Activated T-helper 1 cell treated with anti-CD3 and anti-CD28 coated beads, Interleukin-12 subunit alpha, Interleukin-12 subunit beta, Interleukin-2, Interleukin-4 antibody, amounts not matched to agents 30 ng/mL and 10 ng/mL and 1 ng/mL, durations not matched to agents 14 hours and 24 hours and 36 hours (primary cell): ENCODE measurements at places on chromosomes 5 and 9. TPM values are rescaled to one million over a fixed set of nuclear protein-coding genes. Genes with fewer than 3 reads are reported as not detected.

SLC34A3 gene
- total RNA-seq: not detected in 2 replicates

- no peak for DNase-seq
- no peaks in the 10 kb centered on the region for H3K36me3 ChIP-seq
- H3K4me1 ChIP-seq: no peaks in the 10 kb centered on the region
- no peaks in the 10 kb centered on the region for H3K27me3 ChIP-seq
Measured at GRCh38 chr5:64861281-64861680, 92.6 kb downstream of the CWC27 start.

NTMT1 gene
- 67.1 and 67.3 TPM in 2 replicates for total RNA-seq

KCNIP1 gene
- total RNA-seq: not detected in 2 replicates

DNA sequence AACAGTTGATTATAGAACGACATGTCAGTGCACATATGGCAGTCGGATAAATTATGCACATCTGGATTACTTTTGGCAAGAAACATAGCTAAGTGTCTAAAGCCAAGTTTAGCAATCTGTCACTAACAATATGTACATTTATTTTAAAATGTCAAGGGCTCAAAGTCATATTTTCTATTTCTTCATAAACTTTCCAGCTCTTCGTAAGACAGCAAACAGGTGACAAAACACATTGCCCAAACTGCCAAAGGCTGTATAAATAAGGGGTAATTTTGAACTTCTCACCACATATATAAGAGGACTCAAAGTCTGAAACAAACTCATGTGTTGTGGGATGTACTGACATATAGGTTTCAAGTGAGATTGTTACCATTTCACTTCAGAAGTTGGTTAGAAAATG, 237.2 kb downstream of the ARL15 start:
- no peaks in the 10 kb centered on the region for H3K36me3 ChIP-seq
- H3K4me1 ChIP-seq: no peaks in the 10 kb centered on the region
- H3K4me3 ChIP-seq: no peak overlapping the region
- no peak overlapping the region for H3K27ac ChIP-seq
- DNase-seq: no peak

- H3K27me3 ChIP-seq: peaks cover 3% of the 10 kb centered on the region
- no peak for DNase-seq
- no peaks in the 10 kb centered on the region for H3K36me3 ChIP-seq
- H3K4me1 ChIP-seq: no peaks in the 10 kb centered on the region
- H3K27ac ChIP-seq: peak overlapping the region; percentile 27
- no peak overlapping the region for H3K4me3 ChIP-seq
Measured at GRCh38 chr9:129560881-129561306, 60.0 kb downstream of the C9orf50 start.

CAMSAP1 gene
- total RNA-seq: 43.3 and 43.8 TPM in 2 replicates

AGXT2 gene
- not detected in 2 replicates for total RNA-seq

GRCh38 chr9:95447660-95448420, 68.9 kb downstream of the PTCH1 start:
- H3K4me3 ChIP-seq: no peak overlapping the region
- DNase-seq: no peak
- H3K36me3 ChIP-seq: no peaks in the 10 kb centered on the region
- peaks cover 3% of the 10 kb centered on the region for H3K27me3 ChIP-seq
- no peaks in the 10 kb centered on the region for H3K4me1 ChIP-seq
- no peak overlapping the region for H3K27ac ChIP-seq

MUSK gene
- not detected in 2 replicates for total RNA-seq

PCA3 gene
- total RNA-seq: not detected in 2 replicates

DNA sequence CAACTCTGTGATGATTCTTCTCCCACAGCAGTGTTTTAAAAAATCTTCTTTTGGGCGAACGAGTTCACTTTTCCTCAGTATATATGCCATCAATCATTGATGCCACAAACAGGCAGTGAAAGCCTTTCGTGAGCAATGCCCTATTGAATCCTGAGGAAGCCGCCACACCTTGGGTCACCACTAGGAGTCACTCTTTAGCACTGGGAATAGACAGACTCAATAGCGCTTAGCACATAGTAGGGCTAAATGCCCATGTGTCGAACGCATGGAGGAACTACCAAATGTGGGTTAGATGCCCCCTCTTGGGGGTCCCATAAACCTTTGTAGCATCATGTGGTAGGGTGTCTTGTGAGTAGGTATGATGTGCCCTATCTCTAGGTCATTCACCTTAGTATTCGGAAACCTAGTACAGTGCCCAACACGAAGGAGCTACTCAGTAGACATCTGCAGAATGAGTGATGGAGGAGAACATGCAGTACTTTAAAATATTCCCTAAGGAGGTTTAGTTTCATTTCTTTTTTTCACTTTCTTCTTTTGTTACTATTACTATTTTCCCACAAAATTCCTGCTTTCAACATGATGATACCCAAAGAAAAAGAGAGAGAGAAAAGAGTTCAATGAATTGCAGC, 603.7 kb downstream of the BNC2 start:
- no peak for DNase-seq
- no peaks in the 10 kb centered on the region for H3K4me1 ChIP-seq

PCDHB14 gene
- not detected in 2 replicates for total RNA-seq

DNA sequence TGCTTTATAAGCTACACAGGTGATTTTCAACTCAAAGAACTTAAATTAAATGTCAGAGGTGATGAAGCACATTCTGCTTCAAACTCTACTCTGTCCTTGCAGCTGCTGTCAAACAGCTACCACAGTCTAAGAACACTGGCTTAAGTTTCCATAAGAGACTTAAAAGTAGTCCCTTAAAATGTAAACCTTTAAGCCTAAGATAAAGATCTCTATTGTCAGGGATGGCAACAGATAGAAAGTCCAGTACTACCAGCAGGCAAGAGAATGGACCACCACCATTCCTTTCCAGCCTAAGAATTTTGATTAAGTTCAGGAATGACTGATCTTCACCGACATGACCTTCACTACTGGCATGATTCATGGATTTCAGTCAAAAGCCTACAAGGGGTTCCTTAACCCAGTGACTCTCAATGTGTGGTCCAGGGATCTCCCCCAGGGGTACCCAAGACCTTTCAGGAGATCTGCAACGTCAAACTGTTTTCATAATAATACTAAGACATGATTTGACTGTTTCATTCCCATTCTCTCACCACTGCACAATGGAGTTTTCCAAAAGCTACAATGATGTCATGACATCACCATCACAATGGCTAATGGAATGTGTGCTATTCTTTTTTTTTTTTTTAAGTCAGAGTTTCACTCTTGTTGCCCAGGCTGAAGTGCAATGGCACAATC, 41.1 kb upstream of the PLPP6 start:
- no peak overlapping the region for H3K4me3 ChIP-seq
- peaks cover 4% of the 10 kb centered on the region for H3K27me3 ChIP-seq
- H3K27ac ChIP-seq: no peak overlapping the region
- no peak for DNase-seq
- H3K4me1 ChIP-seq: peaks cover 15% of the 10 kb centered on the region

GRCh38 chr5:57434227-57434640, 48.4 kb downstream of the ACTBL2 start:
- no peaks in the 10 kb centered on the region for H3K36me3 ChIP-seq
- no peak for DNase-seq
- H3K4me3 ChIP-seq: no peak overlapping the region

DNA sequence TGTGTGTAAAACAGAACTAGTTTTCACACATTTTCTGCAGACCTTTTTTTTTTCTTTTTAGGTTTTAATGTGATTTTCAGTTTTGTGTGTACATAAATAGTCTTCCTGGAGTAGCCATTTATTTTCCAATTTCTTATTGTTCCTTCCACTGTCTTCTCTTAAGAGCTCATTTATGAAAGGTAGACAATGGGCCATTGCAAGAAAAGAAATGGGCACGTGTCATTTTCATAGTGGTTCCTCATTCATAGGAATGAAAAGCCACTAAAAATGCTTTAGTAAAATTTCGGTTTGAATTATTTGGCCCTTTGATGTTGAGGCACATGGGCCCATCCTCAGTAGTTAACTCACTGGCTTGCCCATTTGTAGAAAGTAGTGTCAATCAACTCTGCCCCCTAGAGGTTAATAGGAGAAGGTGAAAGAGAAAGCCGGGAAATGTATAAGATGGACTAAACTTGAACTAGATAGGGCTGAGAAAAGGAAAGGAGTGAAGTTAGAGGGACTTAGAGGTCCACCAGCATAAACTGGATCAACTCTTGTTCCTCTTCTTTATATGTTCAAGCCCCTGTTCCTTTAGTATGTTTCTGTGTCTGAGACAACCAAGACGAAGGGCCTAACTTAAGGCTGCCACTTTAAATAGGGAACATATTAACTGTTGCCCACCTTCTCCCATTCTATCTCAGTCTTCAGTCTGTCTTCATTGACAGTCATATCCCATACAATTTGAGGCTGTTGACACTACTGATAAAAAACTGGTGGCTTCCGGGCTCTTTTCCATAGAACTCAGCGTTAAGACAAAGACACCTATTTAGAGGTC, 72.6 kb downstream of the SMARCA2 start:
- no peak overlapping the region for H3K27ac ChIP-seq
- H3K36me3 ChIP-seq: peaks cover 53% of the 10 kb centered on the region
- H3K4me3 ChIP-seq: no peak overlapping the region

PCSK1 gene
- not detected in 2 replicates for total RNA-seq

CATSPER3 gene
- 0.41 and 0.81 TPM in 2 replicates for total RNA-seq
